ENCODE measurements at places on chromosomes 7 and 10.

DNA sequence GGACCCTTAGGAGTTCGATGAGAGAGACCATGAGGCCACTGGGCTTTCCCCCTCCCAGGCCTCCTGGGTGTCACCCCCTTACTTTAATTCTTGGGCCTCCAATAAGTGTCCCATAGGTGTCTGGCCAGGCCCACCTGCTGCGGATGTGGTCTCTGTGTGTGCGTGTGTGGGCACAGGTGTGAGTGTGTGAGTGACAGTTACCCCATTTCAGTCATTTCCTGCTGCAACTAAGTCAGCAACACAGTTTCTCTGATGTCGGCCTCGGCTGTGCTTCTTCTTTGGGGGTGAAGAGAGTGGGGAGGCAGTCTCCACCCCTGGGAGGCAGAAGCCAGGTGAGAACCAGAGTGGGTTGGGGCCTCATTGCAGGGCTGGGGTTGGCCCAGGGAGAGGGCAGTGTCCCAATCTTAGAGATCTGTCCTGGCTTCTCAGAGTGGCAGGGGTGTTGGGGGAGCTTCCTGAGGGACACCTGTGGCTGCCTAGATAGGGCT, 1.5 kb downstream of the PVRIG start:
- DNase-seq = peak; percentile 57

GRCh38 chr7:145729691-145730090, 386.9 kb upstream of the CNTNAP2 start:
- DNase-seq = no peak

GRCh38 chr10:91511549-91512330, 101.6 kb downstream of the HECTD2 start:
- no peak for DNase-seq

DNA sequence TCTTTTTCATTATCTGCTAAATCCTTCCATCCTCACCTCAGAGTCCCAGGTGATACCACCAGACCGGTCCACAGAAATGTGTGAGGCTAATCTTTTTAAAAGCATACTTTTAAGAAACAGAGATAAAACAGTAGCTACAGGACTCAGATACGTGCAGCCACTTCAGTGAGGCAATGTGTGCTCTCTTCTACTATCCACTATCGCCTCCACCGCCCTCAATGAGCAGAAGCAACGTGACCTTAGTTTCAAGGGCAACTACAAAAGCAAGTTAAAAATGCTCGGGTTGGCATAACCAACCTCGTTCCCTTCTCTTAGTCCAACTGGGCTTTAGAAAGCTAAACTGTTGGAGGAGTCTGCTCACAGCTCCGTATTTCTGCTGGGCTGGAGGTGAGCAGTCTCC, 4.2 kb downstream of the FGFR2 start:
- no peak for DNase-seq

- no peak for DNase-seq
These were observed 302.9 kb upstream of the ZMIZ1 start for GRCh38 chr10:78765726-78766335.

DNA sequence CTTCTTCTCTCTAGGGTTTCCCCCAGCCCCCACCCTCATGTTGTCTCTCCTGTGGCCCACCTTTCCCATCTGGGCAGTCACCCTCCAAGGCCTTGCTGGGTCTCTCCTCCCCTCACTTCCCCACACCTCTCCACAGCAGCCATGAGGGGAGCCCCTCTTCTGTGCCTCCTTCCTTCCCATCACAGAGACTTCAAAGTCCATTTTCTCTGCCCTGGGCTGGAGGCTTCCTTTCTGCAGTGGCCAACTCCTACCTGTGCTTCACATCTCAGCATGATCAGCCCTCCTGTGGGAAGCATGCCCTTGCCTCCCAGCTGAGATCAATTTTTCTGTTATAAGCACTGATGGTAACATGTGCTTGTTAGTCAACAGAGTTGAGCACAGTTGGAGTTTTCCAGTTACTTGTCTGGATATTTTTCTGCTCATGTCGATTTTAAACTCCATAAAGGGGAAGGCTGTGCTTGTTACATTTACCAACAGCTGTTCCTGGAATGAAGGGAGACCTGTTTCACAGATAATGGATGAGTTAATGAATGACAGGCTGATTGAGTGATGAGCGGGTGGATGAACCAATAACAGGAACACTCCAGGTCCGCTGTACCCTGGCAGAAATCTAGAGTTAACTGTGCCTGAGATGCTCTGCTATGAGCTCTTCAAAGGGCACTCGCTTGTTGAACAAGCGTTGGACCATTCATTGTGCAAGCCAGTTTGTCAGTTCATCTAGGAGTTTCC, 71.4 kb upstream of the PRSS58 start:
- DNase-seq = no peak

- no peak for DNase-seq
These were observed 661.7 kb upstream of the AUTS2 start for GRCh38 chr7:68936471-68937035.

DNA sequence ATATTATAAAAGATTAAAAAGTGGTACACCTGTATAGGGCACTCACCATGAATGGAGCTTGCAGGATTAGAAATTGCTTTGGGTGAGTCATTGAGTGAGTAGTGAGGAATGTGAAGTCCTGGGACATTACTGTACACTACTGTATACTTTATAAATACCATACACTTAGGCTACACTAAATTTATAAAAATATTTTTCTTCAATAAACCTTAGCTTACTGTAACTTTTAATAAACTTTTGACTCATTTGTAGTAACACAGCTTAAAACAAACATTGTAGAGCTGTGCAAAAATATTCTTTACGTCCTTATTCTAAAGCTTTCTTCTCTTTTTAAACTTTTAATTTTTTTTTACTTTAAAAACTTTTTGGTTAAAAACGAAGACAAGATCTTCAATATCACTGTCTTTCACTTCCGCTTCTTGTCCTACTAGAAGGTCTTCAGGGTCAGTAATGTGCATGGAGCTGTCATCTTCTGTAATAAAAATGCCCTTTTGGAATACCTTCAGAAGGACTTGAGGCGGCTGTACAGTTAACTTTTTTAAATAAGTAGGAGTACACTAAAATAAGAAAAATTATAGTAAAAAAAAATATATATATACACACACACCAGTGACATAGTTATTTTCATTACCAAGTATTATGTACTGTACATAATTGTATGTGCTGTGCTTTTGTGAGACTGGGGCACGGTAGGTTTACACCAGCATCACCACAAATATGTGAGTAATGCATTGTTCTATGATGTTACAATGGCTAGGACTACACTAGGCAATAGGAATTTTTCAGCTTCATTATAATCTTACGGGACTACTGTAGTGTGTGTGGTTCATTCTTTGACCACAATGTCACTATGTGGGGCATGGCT, 3.5 kb downstream of the STK31 start:
- DNase-seq = no peak

- no peak for DNase-seq
These were observed 14.3 kb downstream of the NT5C3A start for GRCh38 chr7:33048257-33048656.

DNA sequence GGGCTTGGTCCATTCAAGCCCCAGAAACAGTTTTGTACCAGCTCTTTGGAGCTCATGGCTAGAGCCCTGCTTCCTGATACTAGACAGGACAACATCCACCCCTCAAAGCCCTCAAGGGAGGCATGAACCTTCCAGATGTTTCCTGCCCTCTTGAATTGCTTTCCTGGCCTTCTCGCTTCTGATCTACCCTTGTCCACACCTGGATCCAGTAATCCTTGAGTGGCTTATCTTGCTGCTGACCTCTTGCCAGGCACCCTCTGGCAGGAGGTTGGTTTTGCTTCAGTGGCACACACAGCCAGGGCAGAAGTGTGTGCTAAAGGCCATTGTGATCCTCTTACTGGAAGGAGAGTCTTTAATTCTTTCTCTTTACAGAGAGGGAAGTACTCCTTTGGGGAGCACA, 495.8 kb downstream of the PLXNA4 start:
- DNase-seq = no peak

DNA sequence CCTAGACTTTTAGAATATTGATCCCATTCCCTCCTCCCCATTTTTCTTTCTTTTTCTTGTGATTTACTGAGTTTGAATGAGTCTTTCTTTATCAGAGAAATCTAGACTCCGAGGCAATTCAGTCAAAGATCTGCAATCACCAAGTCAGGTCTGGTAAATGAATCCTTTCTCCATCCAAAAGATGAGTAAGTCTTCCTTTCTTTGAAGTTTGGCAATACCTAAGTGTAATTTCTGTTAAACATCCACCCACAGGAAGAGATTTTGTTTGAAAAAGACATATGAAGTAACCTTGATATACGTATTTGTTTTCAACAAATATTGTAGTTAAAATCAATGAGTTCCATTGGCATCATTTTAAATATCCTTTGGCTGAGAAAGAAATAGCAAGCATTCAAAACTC, 58.3 kb downstream of the SLC39A12 start:
- DNase-seq = no peak

- DNase-seq = no peak
These were observed 57.2 kb upstream of the BET1 start for GRCh38 chr7:94061326-94061725.

GRCh38 chr7:76173566-76174205, 28.0 kb upstream of the SRRM3 start:
- no peak for DNase-seq
